Ascending aorta (tissue), 2 donors: ENCODE measurements at places on chromosomes 7 and 10. TPM values are rescaled to one million over a fixed set of nuclear protein-coding genes. Genes with fewer than 3 reads are reported as not detected.

The ATOH7 gene
- not detected for total RNA-seq

The TRPV6 gene
- total RNA-seq: not detected

The FXYD4 gene
- total RNA-seq: not detected

The GPR26 gene
- total RNA-seq: not detected

The CYP26C1 gene
- total RNA-seq: not detected

The GIMAP4 gene
- total RNA-seq: 29.5 TPM

The NRF1 gene
- total RNA-seq: 3.1 TPM

The CUX1 gene
- total RNA-seq: 101 TPM

The HOXA1 gene
- total RNA-seq: not detected

The WDFY4 gene
- total RNA-seq: 33.8 TPM

The SPDYE8 gene
- not detected for total RNA-seq

The DPY19L1 gene
- 190 TPM for total RNA-seq

- H3K4me1 ChIP-seq: peaks cover 7% of the 10 kb centered on the region
- H3K36me3 ChIP-seq: no peaks in the 10 kb centered on the region
- no peaks in the 10 kb centered on the region for H3K27me3 ChIP-seq
- peak overlapping the region; percentile 90 for H3K27ac ChIP-seq
These were observed 730 bp upstream of the RASSF4 start for GRCh38 chr10:44958898-44959246.

GRCh38 chr7:39720586-39720985, 97.2 kb downstream of the RALA start:
- H3K4me1 ChIP-seq: no peaks in the 10 kb centered on the region
- DNase-seq: no peak
- no peak overlapping the region for H3K27ac ChIP-seq
- no peaks in the 10 kb centered on the region for H3K27me3 ChIP-seq
- H3K36me3 ChIP-seq: no peaks in the 10 kb centered on the region

DNA sequence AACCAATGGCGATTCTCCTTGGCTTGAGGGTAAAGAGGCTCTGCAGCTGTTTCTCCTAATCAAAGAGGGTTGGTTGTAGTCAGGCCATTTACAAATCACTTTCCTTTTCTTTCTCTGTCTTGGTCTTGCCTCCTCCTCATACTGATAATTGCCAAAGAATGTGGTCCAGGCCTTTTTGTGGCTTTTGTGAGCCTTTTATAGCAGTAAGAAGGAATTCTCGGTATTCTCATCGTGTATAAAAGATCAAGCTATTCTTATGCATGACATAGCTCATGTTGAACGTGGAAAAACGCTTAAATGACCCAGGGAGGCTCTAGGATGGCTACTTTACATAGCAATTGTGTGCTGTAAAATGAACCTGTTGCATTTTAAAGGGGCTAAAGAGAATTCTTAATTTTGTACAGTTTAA, 62.6 kb downstream of the RBM20 start:
- no peaks in the 10 kb centered on the region for H3K36me3 ChIP-seq
- peak overlapping the region; percentile 34 for H3K27ac ChIP-seq

GRCh38 chr10:28385748-28386502, 83.1 kb upstream of the MPP7 start:
- DNase-seq: no peak
- no peak overlapping the region for H3K4me3 ChIP-seq
- no peaks in the 10 kb centered on the region for H3K36me3 ChIP-seq
- H3K27ac ChIP-seq: no peak overlapping the region
- H3K27me3 ChIP-seq: no peaks in the 10 kb centered on the region

- peaks cover 4% of the 10 kb centered on the region for H3K4me1 ChIP-seq
- H3K27me3 ChIP-seq: no peaks in the 10 kb centered on the region
- no peaks in the 10 kb centered on the region for H3K36me3 ChIP-seq
- no peak overlapping the region for H3K27ac ChIP-seq
These were observed 64.8 kb upstream of the VIPR2 start for GRCh38 chr7:159209429-159209828.

- no peaks in the 10 kb centered on the region for H3K4me1 ChIP-seq
- DNase-seq: no peak
- no peak overlapping the region for H3K27ac ChIP-seq
These were observed 394.5 kb downstream of the TYW1 start for GRCh38 chr7:67391168-67391567.

DNA sequence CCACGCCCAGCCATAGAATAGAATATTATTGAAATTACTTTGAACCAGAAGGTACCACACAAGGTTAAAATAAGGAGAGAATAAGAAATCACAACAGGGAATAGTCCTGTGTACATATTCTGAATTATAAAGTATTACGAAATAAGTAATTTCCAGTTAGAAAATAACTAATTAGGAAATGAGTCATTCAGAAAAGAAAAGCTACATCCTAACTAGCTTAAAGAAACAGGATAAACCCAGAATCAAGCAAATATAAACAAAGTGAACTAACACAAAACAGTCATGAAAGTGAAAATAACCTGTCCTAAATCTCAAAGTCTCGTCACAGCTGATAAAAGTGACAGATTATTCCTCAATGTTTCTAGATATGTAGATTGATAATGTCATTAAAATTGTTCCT, 74.8 kb upstream of the NEBL start:
- H3K4me3 ChIP-seq: no peak overlapping the region
- no peaks in the 10 kb centered on the region for H3K36me3 ChIP-seq
- H3K4me1 ChIP-seq: no peaks in the 10 kb centered on the region

- H3K36me3 ChIP-seq: no peaks in the 10 kb centered on the region
- DNase-seq: no peak
- H3K4me3 ChIP-seq: no peak overlapping the region
- no peaks in the 10 kb centered on the region for H3K27me3 ChIP-seq
- no peak overlapping the region for H3K27ac ChIP-seq
These were observed 60.3 kb upstream of the LYZL1 start for GRCh38 chr10:29228562-29228961.

GRCh38 chr10:101415884-101416283, 61.9 kb downstream of the BTRC start:
- H3K27me3 ChIP-seq: no peaks in the 10 kb centered on the region
- H3K4me1 ChIP-seq: no peaks in the 10 kb centered on the region
- H3K36me3 ChIP-seq: no peaks in the 10 kb centered on the region
- no peak for DNase-seq
- H3K4me3 ChIP-seq: no peak overlapping the region
- H3K27ac ChIP-seq: no peak overlapping the region

DNA sequence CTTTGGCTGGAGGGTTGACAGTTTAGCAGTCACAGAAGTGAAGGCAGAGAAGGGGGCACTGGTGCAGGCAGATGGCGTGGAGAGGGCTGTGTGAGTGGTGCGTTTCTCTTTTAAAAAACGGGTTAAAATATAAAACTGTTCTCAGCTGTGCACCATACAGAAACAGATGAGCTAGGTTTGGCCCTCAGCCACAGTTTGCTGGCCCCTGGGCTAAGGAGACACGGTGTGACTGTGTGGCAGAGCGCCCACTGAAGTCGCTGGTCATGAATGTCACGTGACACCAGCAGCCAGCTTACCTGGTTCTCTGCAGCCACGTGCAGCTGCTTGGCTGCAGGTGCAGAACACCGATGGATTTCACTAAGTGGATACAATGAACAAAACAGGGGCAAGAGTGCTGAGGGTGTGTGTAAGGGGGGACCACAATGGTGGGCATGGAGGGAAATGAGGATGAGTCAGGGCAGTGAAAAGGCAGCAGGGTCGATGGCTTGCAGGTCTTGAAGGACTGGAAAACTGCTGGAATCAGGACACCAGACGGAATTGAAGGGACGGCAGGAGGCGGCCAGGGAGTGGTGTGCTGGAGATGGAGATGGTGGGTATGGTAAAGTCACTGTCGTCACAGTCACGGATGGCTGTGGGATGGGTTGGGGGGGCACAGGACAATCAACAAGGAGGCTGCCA, 7.4 kb downstream of the ZNF746 start:
- no peak overlapping the region for H3K4me3 ChIP-seq
- peaks cover 3% of the 10 kb centered on the region for H3K4me1 ChIP-seq
- H3K27me3 ChIP-seq: no peaks in the 10 kb centered on the region
- DNase-seq: no peak
- peaks cover 50% of the 10 kb centered on the region for H3K36me3 ChIP-seq

- no peaks in the 10 kb centered on the region for H3K36me3 ChIP-seq
- no peak for DNase-seq
- no peak overlapping the region for H3K4me3 ChIP-seq
- no peak overlapping the region for H3K27ac ChIP-seq
- H3K4me1 ChIP-seq: no peaks in the 10 kb centered on the region
These were observed 19.4 kb upstream of the EZH2 start for GRCh38 chr7:148903504-148903903.

- no peak for DNase-seq
- H3K27me3 ChIP-seq: no peaks in the 10 kb centered on the region
- H3K4me3 ChIP-seq: no peak overlapping the region
- no peak overlapping the region for H3K27ac ChIP-seq
- H3K4me1 ChIP-seq: peaks cover 4% of the 10 kb centered on the region
These were observed 3.0 kb upstream of the WNT2 start for GRCh38 chr7:117325836-117326235.

GRCh38 chr10:44799966-44800365, 111.2 kb upstream of the TMEM72 start:
- H3K36me3 ChIP-seq: no peaks in the 10 kb centered on the region
- H3K4me3 ChIP-seq: no peak overlapping the region
- H3K4me1 ChIP-seq: no peaks in the 10 kb centered on the region
- no peak overlapping the region for H3K27ac ChIP-seq
- no peaks in the 10 kb centered on the region for H3K27me3 ChIP-seq

- peaks cover 2% of the 10 kb centered on the region for H3K4me1 ChIP-seq
- H3K27ac ChIP-seq: no peak overlapping the region
- H3K4me3 ChIP-seq: no peak overlapping the region
- DNase-seq: no peak
These were observed 78.2 kb downstream of the MAPK8 start for GRCh38 chr10:48384699-48384982.

GRCh38 chr7:106273009-106273668, 11.6 kb downstream of the NAMPT start:
- no peaks in the 10 kb centered on the region for H3K27me3 ChIP-seq
- H3K36me3 ChIP-seq: peaks cover 36% of the 10 kb centered on the region
- H3K4me1 ChIP-seq: no peaks in the 10 kb centered on the region
- no peak for DNase-seq
- no peak overlapping the region for H3K4me3 ChIP-seq
- H3K27ac ChIP-seq: no peak overlapping the region

- DNase-seq: no peak
- no peaks in the 10 kb centered on the region for H3K27me3 ChIP-seq
- H3K4me1 ChIP-seq: peaks cover 5% of the 10 kb centered on the region
- no peak overlapping the region for H3K27ac ChIP-seq
These were observed 6.4 kb downstream of the MMP21 start for GRCh38 chr10:125769175-125769574.

DNA sequence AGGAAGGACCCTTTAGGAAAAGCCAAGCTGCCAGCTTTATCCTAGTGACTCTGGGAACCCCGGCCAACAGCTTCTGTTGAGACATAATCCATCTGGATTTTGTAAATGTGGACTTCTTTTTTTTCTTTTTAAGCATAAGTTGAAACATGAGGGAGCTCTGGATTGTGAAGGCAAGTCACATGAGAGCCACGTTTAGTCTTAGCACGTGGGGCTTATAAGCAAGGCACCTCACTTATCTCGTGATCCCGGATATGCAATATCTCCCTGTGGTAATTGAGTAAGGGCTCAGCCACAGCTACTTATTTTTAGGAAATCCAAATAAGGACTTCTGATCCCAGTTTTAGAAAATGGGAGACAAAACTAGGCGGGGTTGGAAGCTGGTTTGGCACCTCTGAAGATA, 111.2 kb upstream of the PTN start:
- no peaks in the 10 kb centered on the region for H3K4me1 ChIP-seq
- no peaks in the 10 kb centered on the region for H3K27me3 ChIP-seq
- DNase-seq: peak; percentile 66
- H3K27ac ChIP-seq: peak overlapping the region; percentile 56
- H3K36me3 ChIP-seq: no peaks in the 10 kb centered on the region

DNA sequence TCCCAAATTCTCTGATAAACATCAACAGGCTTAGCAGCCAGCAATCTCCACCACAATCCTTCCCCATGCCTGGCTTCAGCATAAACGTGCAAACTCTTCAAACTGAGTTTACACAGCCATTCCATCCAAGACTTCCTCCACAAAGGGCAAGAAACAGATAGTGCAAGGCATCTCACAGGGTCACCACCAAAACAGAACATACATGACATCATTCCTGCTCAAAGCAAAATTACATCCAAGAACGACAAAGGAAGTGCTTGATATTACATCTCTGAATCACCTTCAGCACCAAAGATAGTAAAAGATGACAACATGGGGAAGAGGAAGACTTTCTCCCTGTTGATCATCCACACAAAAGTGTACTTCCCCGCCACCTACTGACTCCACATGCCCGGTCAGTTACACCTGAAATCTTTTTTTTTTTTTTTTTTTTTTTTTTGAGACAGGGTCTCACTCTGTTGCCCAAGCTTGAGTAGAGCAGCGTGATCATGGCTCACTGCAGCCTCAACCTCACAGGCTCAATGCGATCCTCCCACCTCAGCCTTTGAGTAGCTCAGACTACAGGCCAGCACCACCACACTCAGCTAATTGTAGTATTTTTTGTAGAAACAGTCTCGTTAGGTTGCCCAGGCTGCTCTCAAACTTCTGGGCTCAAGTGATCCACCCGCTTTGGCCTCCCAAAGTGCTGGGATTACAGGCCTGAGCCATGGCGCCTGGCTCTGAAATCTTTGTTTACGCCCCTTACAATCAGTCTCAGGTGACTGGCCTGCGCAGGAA, 127.5 kb downstream of the PARD3 start:
- DNase-seq: no peak
- H3K36me3 ChIP-seq: no peaks in the 10 kb centered on the region
- H3K27me3 ChIP-seq: no peaks in the 10 kb centered on the region
- no peaks in the 10 kb centered on the region for H3K4me1 ChIP-seq

DNA sequence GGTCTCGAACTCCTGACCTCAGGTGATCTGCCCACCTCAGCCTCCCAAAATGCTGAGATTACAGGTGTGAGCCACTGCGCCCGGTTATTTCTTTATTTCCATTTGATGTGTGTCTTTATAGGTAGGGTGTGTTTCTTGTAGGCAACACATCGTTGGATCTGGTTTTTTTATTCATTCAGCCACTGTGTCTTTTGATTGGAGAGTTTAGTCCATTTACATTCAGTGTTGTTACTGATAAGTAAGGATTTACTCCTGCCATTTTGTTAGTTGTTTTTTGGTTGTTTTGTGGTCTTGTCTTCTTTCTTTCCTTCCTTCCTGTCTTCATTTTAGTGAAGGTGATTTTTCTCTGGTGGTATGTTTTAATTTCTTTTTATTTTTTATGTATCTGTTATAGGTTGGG, 16.9 kb downstream of the TMEM248 start:
- H3K27me3 ChIP-seq: no peaks in the 10 kb centered on the region
- peaks cover 10% of the 10 kb centered on the region for H3K36me3 ChIP-seq
- H3K27ac ChIP-seq: peak overlapping the region; percentile 6
- H3K4me1 ChIP-seq: peaks cover 9% of the 10 kb centered on the region
- no peak overlapping the region for H3K4me3 ChIP-seq
- no peak for DNase-seq
